Hypothalamus (tissue), 51 donors: ENCODE measurements at places on chromosomes 6 and 20.

DNA sequence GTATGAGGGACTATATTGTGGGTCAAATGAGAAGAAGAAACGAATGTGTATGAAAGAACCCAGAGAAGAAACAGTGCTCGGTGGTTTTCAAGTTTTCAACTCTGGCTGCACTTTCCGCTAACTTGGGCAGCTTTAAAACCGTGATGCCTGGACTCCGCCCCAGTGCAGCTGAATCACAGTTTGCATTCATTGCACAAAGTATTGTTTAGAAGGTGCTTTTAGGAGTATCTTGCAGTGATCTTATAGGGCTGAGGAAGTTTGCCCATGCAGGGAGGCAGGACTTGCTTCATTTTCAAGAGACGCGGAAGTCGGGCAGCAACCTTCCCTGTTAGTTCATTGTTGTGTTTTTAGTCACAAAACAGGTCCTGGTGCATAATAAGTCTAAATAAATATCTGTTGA is 52.7 kb downstream of the RSPH3 start:
- no peak for DNase-seq

DNA sequence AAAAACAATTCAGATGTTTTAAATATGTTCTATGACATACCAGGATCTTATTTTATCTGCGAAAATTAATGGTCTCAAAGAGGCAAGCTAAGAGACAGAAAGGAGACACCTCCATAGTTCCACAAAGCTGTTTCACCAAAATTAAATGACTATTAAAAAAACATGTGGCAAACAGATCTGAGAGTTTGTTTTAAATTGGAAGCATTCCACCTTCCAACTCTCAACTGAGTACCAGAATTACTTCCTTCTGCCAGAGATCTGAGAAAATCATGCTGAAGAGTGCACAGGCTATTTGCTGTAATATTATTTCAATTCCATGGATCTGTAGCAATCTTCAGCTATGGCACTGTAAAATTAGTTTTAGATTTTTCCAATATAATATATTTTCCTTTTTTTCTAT is 669.5 kb upstream of the MARCKS start:
- DNase-seq: no peak

- DNase-seq: no peak
Observed at GRCh38 chr20:39105551-39105950, 143.4 kb downstream of the DHX35 start.

DNA sequence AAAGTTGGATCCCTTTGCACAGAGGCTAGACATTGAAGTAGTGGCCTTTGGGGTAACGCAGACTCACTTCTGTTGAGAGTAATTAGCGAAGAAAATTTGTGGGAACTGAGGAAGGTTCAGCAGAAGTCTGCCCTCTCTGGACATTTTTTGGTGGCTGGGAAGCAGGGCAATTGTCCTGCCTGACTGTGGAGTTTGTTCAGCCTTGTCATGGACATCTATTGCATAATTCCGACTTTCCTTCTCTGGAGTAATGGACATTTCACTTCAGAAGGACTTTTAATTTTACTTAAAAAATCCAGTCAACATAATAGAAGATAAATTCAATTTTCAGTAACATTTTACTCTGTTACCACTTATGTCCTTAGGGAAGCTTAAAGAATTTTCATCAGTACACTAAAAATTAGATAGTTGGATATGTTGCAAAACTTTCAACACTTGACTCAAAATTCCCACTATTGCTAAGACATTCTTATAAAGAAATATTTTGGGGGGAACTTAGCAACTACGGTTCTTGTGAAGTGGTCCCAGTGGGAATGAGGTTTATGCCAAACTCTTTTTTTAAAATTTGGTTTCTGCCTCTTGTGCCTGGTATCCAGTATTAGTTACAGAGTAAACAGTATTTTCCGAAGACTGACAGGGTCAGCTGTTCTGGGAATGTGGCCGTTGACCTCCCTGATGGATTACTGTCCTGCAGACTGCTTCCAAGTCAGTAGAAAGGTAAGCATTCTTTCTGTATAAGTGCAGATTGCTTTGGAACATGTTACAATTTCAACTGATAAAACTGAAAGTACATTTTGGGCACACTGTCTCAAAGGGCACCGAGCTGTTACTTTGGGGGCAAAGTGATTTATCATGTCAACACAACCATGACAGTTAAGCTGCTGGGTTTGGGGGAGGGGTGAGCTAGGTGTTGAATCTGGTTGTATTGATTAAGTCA is 100.6 kb upstream of the MLIP start:
- DNase-seq: no peak

GRCh38 chr6:80508885-80509630 is 402.6 kb downstream of the BCKDHB start:
- DNase-seq: no peak

GRCh38 chr20:63560333-63560805 is 6.4 kb downstream of the FNDC11 start:
- DNase-seq: no peak

GRCh38 chr6:124903797-124904196 is 58.4 kb upstream of the RNF217 start:
- no peak for DNase-seq
